Epithelial cell of proximal tubule (primary cell): ENCODE measurements at places on chromosomes 6 and 20. TPM values are rescaled to one million over a fixed set of nuclear protein-coding genes. Genes with fewer than 3 reads are reported as not detected.

The CCN6 gene
- total RNA-seq: 0.58 and 1.4 TPM in 2 replicates

The OTOR gene
- not detected in 2 replicates for total RNA-seq

The BPIFA1 gene
- total RNA-seq: not detected in 2 replicates

The LRFN2 gene
- total RNA-seq: not detected in 2 replicates

The ENTPD6 gene
- total RNA-seq: 76.5 and 103 TPM in 2 replicates

The ARHGAP40 gene
- total RNA-seq: 1.7 and 5.6 TPM in 2 replicates

The GSTA4 gene
- total RNA-seq: 10.5 and 12.1 TPM in 2 replicates

The SMLR1 gene
- total RNA-seq: not detected in 2 replicates

The CYP39A1 gene
- total RNA-seq: 1.3 and 1.7 TPM in 2 replicates

The GRIK2 gene
- total RNA-seq: 0.86 TPM in 1 of 2 replicates, not detected in the other

The HDGFL1 gene
- total RNA-seq: not detected in 2 replicates

The KCNK5 gene
- total RNA-seq: 1.6 and 2.8 TPM in 2 replicates

The RBL1 gene
- 9.7 and 12.0 TPM in 2 replicates for total RNA-seq

The EHMT2 gene
- total RNA-seq: 44.0 and 54.6 TPM in 2 replicates

The HRH3 gene
- not detected in 2 replicates for total RNA-seq

The TRIM38 gene
- 3.0 and 4.2 TPM in 2 replicates for total RNA-seq

The DYNLT2 gene
- total RNA-seq: 0.80 and 2.5 TPM in 2 replicates

The NOTCH4 gene
- 2.0 and 3.3 TPM in 2 replicates for total RNA-seq

The DEF6 gene
- 4.2 and 6.0 TPM in 2 replicates for total RNA-seq

The RGS17 gene
- 3.9 and 8.0 TPM in 2 replicates for total RNA-seq

The LY6G6C gene
- not detected in 2 replicates for total RNA-seq

The RSPH9 gene
- total RNA-seq: 0.14 TPM in 1 of 2 replicates, not detected in the other

The NNAT gene
- total RNA-seq: 41.0 and 65.2 TPM in 2 replicates

The FNDC11 gene
- 1.7 TPM in 2 replicates for total RNA-seq

The VEGFA gene
- total RNA-seq: 103 and 120 TPM in 2 replicates

The CST5 gene
- not detected in 2 replicates for total RNA-seq

The POPDC3 gene
- 1.2 and 6.6 TPM in 2 replicates for total RNA-seq

The IRF4 gene
- 0.23 TPM in 1 of 2 replicates, not detected in the other for total RNA-seq

The TCP1 gene
- 237 and 390 TPM in 2 replicates for total RNA-seq

The LINC00237 gene
- not detected in 2 replicates for total RNA-seq

The CTCFL gene
- total RNA-seq: 0.07 and 0.12 TPM in 2 replicates

The RIMS4 gene
- 0.07 TPM in 1 of 2 replicates, not detected in the other for total RNA-seq

The TINAG gene
- total RNA-seq: 14.1 and 17.9 TPM in 2 replicates

The PDE10A gene
- total RNA-seq: 6.9 TPM in 2 replicates

The ENPP5 gene
- 1.5 and 2.5 TPM in 2 replicates for total RNA-seq

The HELZ2 gene
- total RNA-seq: 25.7 and 48.8 TPM in 2 replicates

The SIGLEC1 gene
- not detected in 2 replicates for total RNA-seq

The LY6G5C gene
- 0.94 and 1.1 TPM in 2 replicates for total RNA-seq

The KHDC1 gene
- 2.3 and 5.0 TPM in 2 replicates for total RNA-seq

The ZSCAN9 gene
- total RNA-seq: 12.3 and 12.5 TPM in 2 replicates

The TMC2 gene
- not detected in 2 replicates for total RNA-seq

The SLC26A8 gene
- 1.4 TPM in 1 of 2 replicates, not detected in the other for total RNA-seq

The ADGB gene
- total RNA-seq: not detected in 2 replicates

The FAM210B gene
- 27.1 and 27.2 TPM in 2 replicates for total RNA-seq
